ENCODE measurements at places on chromosomes 7 and 10.

GRCh38 chr7:36217961-36218284 lies 64.9 kb downstream of the EEPD1 start:
- H3K4me1 ChIP-seq: no peaks in the 10 kb centered on the region
- no peaks in the 10 kb centered on the region for H3K36me3 ChIP-seq
- H3K4me3 ChIP-seq: no peak overlapping the region
- no peak overlapping the region for H3K27ac ChIP-seq

GRCh38 chr7:86199881-86200614 lies 443.7 kb upstream of the GRM3 start:
- no peaks in the 10 kb centered on the region for H3K36me3 ChIP-seq
- DNase-seq: no peak
- H3K4me3 ChIP-seq: no peak overlapping the region
- H3K27ac ChIP-seq: no peak overlapping the region
- H3K4me1 ChIP-seq: no peaks in the 10 kb centered on the region

GRCh38 chr10:75404815-75405597 lies 3.4 kb upstream of the ZNF503 start:
- H3K27me3 ChIP-seq: peaks cover 3% of the 10 kb centered on the region
- peaks cover 69% of the 10 kb centered on the region for H3K4me1 ChIP-seq
- no peaks in the 10 kb centered on the region for H3K36me3 ChIP-seq
- DNase-seq: no peak
- no peak overlapping the region for H3K4me3 ChIP-seq

GRCh38 chr7:80763289-80763688 lies 124.8 kb downstream of the CD36 start:
- no peaks in the 10 kb centered on the region for H3K36me3 ChIP-seq
- H3K4me3 ChIP-seq: no peak overlapping the region
- no peak overlapping the region for H3K27ac ChIP-seq
- no peaks in the 10 kb centered on the region for H3K4me1 ChIP-seq

DNA sequence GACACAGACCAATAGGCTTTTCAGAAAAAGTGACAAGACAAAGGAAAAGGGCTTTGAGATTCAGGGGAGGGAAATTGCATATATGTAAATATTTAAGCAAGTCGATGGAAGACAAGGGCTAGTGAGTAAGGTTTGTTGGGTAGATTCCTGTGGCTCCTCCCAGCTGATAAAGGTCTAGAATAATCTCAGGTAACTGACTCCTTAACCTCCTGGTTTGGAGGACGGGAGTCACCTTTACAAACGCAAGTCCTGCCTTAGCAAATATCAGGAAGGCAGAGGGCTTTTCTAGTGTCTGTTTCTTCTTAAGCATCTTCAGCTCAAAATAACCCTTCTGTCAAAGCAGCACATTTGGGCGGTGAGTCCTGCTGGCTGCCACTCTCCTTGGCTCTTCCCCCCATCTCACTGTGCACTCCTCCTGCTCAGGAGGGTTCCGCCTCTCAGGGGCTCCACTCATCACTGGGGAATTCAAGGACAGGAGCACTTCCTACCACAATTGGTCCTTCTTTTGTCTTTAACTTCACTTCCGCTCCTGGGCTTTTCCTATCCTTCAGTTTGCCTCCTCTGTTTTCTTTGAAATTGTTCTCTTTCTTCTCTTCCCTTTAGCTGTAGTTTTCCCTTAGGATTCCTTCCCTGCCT lies 496.3 kb upstream of the KLF6 start:
- H3K4me1 ChIP-seq: peaks cover 7% of the 10 kb centered on the region
- H3K27me3 ChIP-seq: no peaks in the 10 kb centered on the region
- no peak overlapping the region for H3K27ac ChIP-seq
- H3K4me3 ChIP-seq: no peak overlapping the region
- no peak for DNase-seq

DNA sequence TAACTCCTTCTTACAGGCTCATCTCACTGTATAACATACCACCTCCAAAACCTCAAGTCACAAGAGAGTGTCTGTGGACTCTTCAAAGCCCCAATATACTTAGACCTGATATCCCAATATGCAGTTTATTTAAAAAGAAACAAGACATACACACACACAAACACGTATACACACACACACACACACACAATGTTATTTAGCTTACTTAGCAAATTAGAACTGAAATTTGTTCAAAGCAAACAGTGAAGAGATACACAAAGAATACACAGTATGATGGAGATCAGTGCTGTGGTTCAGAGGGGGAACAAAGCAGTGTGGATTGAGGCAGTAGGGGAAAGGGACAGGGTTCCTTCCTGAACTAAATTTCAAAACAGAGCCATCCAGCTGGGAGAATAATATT lies 807.2 kb downstream of the IPMK start:
- no peak overlapping the region for H3K27ac ChIP-seq
- no peaks in the 10 kb centered on the region for H3K27me3 ChIP-seq
- no peak overlapping the region for H3K4me3 ChIP-seq
- no peaks in the 10 kb centered on the region for H3K4me1 ChIP-seq
- no peaks in the 10 kb centered on the region for H3K36me3 ChIP-seq

- no peak overlapping the region for H3K4me3 ChIP-seq
- H3K36me3 ChIP-seq: no peaks in the 10 kb centered on the region
- no peaks in the 10 kb centered on the region for H3K4me1 ChIP-seq
- H3K27me3 ChIP-seq: no peaks in the 10 kb centered on the region
Measured at GRCh38 chr7:125383324-125383723, 453.7 kb upstream of the POT1 start.

- H3K36me3 ChIP-seq: no peaks in the 10 kb centered on the region
- no peak within 1 kb of the TSS for H3K27ac ChIP-seq
- no peak for DNase-seq
- no peaks in the 10 kb centered on the region for H3K27me3 ChIP-seq
Measured at GRCh38 chr7:139829025-139829774, at the start of gene TBXAS1. Gene TBXAS1 (plus strand): TSS chr7:139829264. CDS start chr7:139829391, 127 bp downstream.

GRCh38 chr7:30503274-30504212 lies 1.1 kb downstream of the GGCT start:
- H3K36me3 ChIP-seq: no peaks in the 10 kb centered on the region
- H3K27ac ChIP-seq: no peak overlapping the region
- H3K4me1 ChIP-seq: peaks cover 23% of the 10 kb centered on the region
- H3K27me3 ChIP-seq: no peaks in the 10 kb centered on the region
- peak overlapping the region; percentile 94 for H3K4me3 ChIP-seq

GRCh38 chr10:114802177-114802576 lies 19.4 kb upstream of the FHIP2A start:
- H3K27ac ChIP-seq: no peak overlapping the region
- peak overlapping the region; percentile 89 for H3K4me3 ChIP-seq
- peaks cover 40% of the 10 kb centered on the region for H3K4me1 ChIP-seq

DNA sequence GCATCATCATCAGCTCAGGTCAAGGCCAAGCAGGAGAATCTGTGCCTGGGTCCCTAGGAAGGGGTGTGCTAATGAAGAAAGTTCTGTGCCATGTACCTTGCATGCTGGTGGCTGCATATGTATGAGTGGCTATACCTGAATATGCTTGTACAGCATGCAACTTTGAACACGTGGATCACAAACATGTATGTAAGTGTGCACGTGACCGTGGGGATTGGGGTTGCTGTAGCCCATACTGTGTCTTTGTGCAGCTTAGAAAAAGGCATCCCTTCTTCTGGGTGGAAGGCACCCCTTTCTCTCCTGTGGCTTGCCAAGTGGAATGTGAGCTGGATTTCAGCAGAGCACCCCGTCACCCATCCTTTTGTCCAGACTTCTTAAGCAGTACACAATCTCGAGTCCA lies 13.8 kb downstream of the EMX2 start:
- H3K4me3 ChIP-seq: no peak overlapping the region
- peaks cover 11% of the 10 kb centered on the region for H3K27me3 ChIP-seq
- no peak for DNase-seq
- no peaks in the 10 kb centered on the region for H3K36me3 ChIP-seq
- no peak overlapping the region for H3K27ac ChIP-seq

- no peak overlapping the region for H3K27ac ChIP-seq
- no peaks in the 10 kb centered on the region for H3K36me3 ChIP-seq
- peaks cover 5% of the 10 kb centered on the region for H3K27me3 ChIP-seq
- no peak for DNase-seq
- H3K4me3 ChIP-seq: no peak overlapping the region
Measured at GRCh38 chr10:974038-974784, 14.0 kb upstream of the GTPBP4 start.

- no peak overlapping the region for H3K27ac ChIP-seq
- H3K27me3 ChIP-seq: no peaks in the 10 kb centered on the region
- DNase-seq: no peak
- H3K4me3 ChIP-seq: no peak overlapping the region
- H3K4me1 ChIP-seq: no peaks in the 10 kb centered on the region
Measured at GRCh38 chr7:79282882-79283602, 170.4 kb downstream of the MAGI2 start.

- H3K27ac ChIP-seq: no peak overlapping the region
- peaks cover 35% of the 10 kb centered on the region for H3K4me1 ChIP-seq
- peaks cover 21% of the 10 kb centered on the region for H3K36me3 ChIP-seq
- H3K4me3 ChIP-seq: no peak overlapping the region
Measured at GRCh38 chr7:4740796-4741195, 34.6 kb upstream of the AP5Z1 start.

DNA sequence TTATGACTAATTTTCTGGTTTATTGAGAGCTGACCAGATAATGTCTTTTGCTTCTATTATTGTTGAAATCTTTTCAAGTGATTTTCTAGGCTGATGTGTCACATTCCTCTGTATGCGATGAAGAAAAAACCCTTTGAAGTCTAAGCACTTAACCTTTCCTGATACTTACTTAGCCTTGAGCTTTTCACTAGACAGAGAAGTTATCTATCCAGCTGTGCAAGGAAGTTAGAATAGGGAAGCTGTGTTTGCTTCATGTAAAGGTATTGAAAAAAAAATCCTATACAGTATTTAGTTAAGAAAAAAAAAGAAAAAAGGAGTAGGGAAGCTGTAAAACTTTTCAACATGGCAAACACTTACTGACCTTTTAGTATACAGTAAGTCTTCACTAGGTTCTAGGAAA lies 117.6 kb upstream of the DNAJB12 start:
- H3K4me1 ChIP-seq: no peaks in the 10 kb centered on the region
- H3K4me3 ChIP-seq: no peak overlapping the region
- no peak for DNase-seq
- no peaks in the 10 kb centered on the region for H3K27me3 ChIP-seq
- H3K36me3 ChIP-seq: peaks cover 22% of the 10 kb centered on the region
- no peak overlapping the region for H3K27ac ChIP-seq

GRCh38 chr10:102523250-102524029 lies 19.7 kb downstream of the SUFU start:
- no peak for DNase-seq
- H3K36me3 ChIP-seq: peaks cover 12% of the 10 kb centered on the region
- no peaks in the 10 kb centered on the region for H3K27me3 ChIP-seq
- H3K4me3 ChIP-seq: no peak overlapping the region
- H3K27ac ChIP-seq: no peak overlapping the region
- H3K4me1 ChIP-seq: no peaks in the 10 kb centered on the region

DNA sequence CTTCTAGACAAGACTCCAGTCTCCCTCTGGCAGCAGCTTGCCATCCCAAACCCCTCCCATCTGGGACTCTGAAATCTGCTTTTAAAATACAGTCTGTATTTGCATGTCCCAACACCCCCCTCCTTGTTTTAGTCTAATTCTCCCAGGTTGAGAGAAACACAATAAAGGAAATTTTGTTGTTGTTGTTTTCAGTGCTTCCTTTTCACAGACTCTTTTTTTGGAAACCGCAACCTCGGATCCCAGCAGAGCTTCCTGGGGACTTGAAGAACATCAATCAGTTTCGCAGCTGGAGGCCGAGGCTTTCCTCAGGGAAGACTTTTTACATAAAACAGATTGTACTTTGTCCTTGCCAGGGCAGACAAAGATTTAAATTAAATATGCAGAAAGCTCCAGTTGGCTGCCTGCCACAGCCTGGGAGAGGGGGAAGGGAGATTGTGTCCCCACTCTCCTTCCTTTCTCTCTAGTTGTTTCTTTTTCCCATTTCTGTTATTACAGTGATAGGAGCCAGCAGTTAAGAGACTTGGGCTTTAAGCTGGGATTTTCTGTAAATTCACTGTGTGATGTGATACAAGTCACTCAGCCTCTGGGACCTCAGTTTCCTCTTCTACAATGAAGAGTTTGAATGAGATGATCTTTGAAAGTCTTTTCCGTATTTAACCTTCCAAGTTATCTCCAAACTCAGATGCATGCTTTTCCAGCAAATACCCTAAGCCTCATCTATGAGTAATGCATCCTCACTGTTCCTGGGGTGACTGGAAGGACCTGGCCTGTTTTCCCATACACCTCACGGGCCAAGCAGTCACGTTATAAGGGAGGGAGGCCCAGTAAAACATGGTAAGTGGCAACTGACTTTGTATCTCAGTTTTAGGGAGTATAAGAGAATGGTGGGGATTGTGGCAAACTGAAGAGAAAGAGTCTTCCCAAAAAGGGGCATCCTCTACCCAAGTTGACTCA lies 192.3 kb downstream of the REEP3 start:
- H3K4me1 ChIP-seq: no peaks in the 10 kb centered on the region

DNA sequence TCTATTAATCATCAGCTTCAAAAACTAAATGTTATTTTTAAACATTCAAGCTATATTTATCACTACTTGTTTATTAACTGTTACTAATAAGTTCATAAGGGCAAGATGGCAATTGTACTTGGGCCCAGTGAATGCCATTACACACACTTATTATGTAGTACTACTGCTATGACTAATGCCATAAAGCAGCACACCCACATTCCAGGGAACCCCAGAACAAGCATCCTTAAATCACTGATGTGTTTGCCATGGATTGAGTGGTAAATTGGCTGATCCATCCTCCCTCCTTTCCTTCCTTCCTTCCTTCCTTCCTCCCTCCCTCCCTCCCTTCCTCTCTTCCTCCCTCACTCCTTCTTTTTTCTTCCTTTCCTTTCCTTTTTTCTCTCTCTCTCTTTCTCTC lies 37.4 kb upstream of the RSU1 start:
- no peak overlapping the region for H3K27ac ChIP-seq
- H3K4me1 ChIP-seq: no peaks in the 10 kb centered on the region
- DNase-seq: no peak
- H3K36me3 ChIP-seq: no peaks in the 10 kb centered on the region
- H3K27me3 ChIP-seq: no peaks in the 10 kb centered on the region

- no peak for DNase-seq
- H3K4me3 ChIP-seq: no peak overlapping the region
- H3K36me3 ChIP-seq: no peaks in the 10 kb centered on the region
- H3K4me1 ChIP-seq: no peaks in the 10 kb centered on the region
Measured at GRCh38 chr10:77531441-77532001, 106.1 kb downstream of the KCNMA1 start.

DNA sequence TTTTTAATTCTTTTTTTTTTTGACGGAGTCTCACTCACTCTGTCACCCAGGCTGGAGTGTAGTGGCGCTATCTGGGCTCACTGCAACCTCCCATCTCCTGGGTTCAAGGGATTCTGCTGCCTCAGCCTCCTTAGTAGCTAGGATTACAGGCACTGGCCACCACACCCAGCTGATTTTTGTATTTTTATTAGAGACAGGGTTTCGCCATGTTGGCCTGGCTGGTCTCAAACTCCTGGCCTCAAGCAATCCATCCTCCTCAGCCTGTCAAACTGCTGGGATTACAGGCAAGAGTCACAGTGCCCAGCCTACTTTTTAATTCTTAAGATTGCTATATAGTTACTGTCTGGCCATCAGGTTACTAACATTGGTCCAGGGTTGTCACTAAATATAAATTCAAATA lies 59.6 kb downstream of the ZNF277 start:
- no peak overlapping the region for H3K4me3 ChIP-seq
- H3K27ac ChIP-seq: no peak overlapping the region
- no peak for DNase-seq
- no peaks in the 10 kb centered on the region for H3K27me3 ChIP-seq
- H3K4me1 ChIP-seq: peaks cover 7% of the 10 kb centered on the region

All from CD4-positive, CD25-positive, alpha-beta regulatory T cell (primary cell).